ENCODE measurements at places on chromosomes 1 and 21.

- no peak for DNase-seq
These were observed 970.7 kb downstream of the KCNT2 start for GRCh38 chr1:195637539-195637938.

DNA sequence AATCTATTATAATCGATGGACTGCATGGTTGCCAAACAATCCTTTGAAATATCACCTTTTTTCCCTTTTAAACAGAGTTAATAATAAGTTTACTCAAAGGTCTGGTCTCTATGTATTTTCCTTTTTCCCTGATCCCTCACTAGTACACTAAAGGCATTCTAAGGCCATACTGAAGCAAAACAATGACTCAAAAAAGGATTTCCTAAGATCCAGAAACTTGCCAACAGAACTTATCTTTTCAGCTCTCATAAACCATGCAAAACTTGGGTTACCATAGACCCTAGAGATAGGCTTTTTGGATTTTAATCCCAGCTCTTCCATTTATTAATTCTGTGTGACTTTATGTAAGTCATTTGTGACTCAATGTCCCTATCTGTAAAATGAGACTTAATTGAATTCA, 77.1 kb downstream of the IFI44 start:
- DNase-seq = no peak

- DNase-seq = no peak
These were observed 2.1 kb upstream of the B4GALT2 start for GRCh38 chr1:43976890-43977289.

DNA sequence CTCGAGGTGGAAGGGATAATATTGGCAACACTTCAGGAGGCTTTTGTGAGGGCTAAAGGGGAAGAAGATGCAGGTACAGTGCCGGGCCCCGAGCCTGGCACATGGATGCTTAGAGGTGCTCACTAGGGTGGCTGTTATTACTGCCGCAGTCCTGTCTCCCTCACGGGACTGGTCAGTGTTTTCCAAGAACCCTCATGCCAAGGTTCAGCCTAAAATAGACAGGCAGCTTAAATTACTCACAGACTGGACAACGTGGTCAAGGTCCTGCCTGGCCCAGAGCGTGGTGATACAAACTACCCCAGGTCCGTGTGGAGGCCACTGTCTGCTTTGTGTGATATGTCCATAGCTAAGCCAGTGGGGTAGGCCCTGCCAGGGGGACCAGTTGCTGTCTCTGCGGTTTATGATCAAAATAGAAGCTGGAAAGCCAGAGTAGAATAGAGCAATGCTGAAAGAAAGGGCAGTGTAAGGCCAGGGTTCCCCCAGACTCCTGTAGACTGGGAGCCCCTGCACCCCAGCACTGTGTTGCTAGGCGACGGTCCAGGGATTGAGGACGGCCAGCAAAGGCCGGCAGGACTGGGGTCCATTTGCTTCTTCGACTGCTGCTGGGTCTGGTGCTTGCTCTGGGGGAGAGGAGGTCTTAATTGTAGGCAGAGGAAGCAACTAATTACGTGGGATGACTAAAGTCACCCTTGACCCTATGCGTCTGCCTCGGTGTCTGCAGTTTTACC, 36.1 kb downstream of the ELAPOR1 start:
- no peak for DNase-seq

All from NCI-H2081 treated with DMSO at 0.1 percent for 48 hours (cell line).